Stimulated activated CD4-positive, alpha-beta T cell treated with anti-CD3 and anti-CD28 coated beads, Interleukin-12 subunit alpha, Interleukin-12 subunit beta, amount 100 ng/mL, for 24 hours (primary cell): ENCODE measurements at places on chromosomes 3 and 15.

GRCh38 chr3:79263423-79263822, 504.4 kb downstream of the ROBO1 start:
- no peak for DNase-seq

GRCh38 chr15:79197285-79197684, 85.2 kb upstream of the ANKRD34C start:
- no peak for DNase-seq

DNA sequence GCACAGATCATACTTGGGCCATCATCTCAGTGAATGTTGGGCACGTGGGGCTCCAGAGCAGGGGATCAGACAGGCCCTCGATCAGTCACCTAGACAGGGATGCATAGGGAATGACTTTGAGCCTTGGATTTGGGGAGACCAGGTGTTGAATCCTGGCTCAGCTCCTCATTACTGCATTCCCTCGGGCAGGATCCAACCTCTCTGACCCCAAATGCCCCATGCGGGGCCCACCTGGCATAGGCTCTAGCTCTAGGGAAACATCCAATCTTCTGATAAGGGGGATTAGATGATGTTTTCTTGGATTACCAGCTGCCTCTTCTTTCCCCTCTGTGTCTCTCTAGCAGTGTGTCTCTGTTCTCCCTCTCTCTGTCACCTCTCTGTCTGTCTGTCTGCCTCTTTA, 22.7 kb downstream of the LOXL1 start:
- DNase-seq: no peak

DNA sequence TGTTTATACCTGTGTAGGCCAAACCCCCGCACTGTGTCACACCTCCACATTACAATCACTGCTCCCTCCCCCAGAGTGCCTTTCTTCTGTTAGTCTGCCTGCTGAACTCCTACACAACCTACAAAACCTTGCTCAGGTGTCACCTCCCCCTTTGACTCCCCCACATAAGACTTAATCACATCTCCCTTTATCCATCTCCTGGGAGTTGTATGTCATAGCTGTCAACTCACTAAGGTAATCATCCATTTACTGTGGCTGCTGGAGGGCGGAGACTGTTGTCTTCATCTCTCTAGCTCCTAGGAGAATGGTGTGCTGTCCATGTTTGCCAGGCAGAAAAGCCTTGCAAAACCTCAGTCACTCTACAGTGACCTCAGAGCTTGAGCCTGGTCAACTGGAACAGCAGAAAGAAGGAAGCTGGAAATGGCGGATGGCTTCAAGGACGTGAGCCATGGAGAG, 43.8 kb downstream of the ZNF710 start:
- no peak for DNase-seq

GRCh38 chr15:70493787-70494516, 269.4 kb downstream of the UACA start:
- no peak for DNase-seq

GRCh38 chr15:67076147-67076843, 10.9 kb downstream of the SMAD3 start:
- no peak for DNase-seq

GRCh38 chr15:69056365-69056764, 41.9 kb downstream of the NOX5 start:
- DNase-seq: no peak

DNA sequence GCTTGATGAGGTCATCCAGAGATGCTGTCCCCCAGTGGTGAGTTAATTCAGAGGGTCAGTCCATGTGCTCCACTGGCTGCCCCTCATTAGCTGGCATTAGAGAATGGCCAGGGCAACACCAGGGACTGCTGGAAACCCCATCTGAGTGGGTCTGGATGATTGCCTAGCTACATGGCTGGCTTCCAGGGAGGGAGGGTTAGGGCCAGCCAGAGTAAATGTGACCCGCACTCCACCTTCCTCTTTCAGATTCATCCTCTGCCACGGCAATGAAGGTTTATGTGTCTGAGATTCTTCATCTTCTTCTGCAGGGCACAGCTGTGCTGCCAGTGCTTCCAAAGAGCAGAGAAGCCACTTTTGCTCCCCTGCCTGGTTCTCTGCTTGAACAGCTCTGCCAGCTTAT, 391.9 kb downstream of the OCA2 start:
- DNase-seq: no peak

DNA sequence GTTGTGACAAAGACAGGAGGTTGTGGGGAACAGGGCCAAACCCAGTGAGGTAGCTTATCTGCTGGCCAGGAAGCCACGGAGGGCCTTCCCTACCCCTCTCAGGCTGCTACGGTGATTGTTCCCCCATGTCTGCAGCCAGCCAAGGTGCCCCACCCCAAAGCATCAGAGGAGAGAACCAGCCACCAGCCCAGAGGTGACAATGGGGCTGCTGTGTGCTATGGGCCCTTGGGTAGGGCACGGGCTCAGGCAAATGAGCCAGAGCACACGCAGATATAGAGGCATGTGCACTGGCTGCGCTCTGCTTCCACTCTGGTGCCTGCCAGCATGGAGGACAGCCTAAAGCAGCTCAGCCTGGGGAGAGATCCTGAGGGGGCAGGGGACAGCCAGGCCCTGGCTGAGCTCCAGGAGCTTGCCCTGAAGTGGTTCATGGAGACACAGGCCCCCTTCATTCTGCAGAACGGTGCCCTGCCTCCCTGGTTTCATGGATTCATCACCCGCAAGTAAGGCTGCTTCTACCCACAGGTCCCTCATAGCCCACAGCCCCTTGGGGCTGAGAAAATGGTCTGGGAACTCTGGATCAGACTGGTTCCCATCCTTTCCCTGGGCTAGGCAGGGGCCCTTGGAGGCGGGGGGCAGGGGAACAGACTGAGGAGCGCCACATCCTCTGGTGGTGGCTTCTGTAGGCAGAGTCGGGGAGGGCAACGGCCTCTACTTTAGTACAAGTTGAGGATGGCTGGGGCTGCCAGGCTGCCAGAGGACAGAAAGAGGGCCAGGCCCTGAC, at the start of gene SH2D7:
SH2D7 (plus strand) TSS at position 301 of the 781 bp plus-strand sequence; CDS start at position 325, 24 bp downstream.
- no peak for DNase-seq

DNA sequence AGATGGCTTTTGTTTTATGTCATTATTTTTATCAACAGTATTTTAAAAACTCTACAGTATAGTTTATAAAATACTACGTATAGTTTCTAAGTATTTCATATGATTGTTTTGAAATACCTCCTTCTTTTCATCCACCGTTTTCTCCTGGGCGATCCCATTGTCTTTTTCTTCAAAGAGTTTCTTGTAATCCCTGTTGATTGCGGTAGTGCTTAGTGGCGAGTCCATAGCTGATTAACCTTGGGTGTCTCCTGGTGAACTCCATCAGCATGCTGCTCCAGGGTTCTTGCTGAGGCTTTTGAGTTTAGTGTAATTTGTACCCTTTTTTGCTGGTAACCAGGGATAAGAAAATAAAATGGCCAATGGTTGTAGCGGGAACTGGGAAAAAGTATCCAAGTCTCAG, 3.6 kb downstream of the PIAS1 start:
- DNase-seq: no peak

- DNase-seq: no peak
Observed at GRCh38 chr15:89822611-89822950, 7.9 kb upstream of the ANPEP start.
